ENCODE measurements at places on chromosomes 4 and X.

DNA sequence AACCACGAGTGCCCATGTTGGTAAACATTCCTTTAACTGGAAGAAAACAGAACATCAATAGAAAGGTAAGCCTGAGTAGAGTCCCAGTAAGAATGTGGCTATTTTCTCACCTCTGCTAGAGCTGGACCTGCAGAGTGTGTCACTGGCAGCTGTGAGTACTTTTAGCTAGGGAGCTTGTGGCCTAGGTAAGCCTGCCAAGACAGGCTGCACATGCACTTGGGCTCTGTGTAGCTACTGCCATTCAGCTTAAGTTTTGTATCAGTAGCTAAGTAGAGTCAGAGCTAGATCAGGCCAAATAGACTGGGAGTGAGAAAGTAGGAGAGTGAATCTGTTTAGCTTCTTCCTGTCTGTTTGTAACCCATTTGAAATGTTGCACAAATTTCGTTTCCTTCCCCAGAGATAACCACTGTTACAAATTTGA is 35.3 kb downstream of the RBPJ start:
- no peak for DNase-seq
- H3K4me1 ChIP-seq = peaks cover 9% of the 10 kb centered on the region
- no peaks in the 10 kb centered on the region for H3K27me3 ChIP-seq
- no peak overlapping the region for H3K4me3 ChIP-seq
- no peak overlapping the region for H3K27ac ChIP-seq
- H3K36me3 ChIP-seq = no peaks in the 10 kb centered on the region

DNA sequence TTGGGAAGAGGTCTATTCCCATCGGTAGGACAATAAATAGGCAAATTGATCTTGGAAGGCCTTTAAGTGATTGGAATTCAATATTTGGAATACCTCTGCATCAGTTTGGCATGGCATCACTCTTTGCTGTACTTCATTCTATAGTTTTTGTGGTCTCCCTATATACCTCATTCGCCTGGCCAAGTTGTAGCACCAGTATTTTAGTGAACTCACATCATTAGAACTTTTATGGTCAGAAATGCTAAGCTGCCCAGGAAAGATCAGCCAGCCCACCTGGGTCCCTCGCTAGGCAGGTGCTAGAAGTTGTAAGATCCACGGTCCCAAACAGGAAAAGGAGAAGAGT is 40.3 kb downstream of the ZCCHC13 start:
- H3K27me3 ChIP-seq = no peaks in the 10 kb centered on the region
- no peak for DNase-seq
- H3K36me3 ChIP-seq = no peaks in the 10 kb centered on the region
- no peaks in the 10 kb centered on the region for H3K4me1 ChIP-seq

GRCh38 chrX:52830551-52830950 is 19.5 kb downstream of the XAGE5 start:
- DNase-seq = no peak
- H3K36me3 ChIP-seq = no peaks in the 10 kb centered on the region
- no peaks in the 10 kb centered on the region for H3K4me1 ChIP-seq
- H3K27ac ChIP-seq = no peak overlapping the region

DNA sequence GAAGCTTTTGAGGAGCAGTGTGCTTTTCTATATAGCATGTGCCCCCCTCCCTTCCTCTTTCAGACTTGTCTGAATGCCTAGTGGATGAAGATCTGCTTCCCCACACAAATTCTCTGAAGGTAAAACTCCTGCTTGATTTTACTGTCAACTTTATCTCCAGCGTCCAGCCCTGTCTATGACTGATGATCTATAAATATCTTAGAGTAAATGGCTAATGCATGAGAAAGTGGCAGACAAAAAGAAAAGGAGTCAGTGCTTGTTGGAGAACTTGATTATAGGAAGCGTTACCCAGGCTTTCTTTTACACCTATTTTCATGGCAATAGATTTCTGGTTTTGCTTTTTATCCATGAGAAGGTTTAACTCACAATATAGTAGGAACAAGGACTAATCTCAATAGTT is 168.3 kb upstream of the HS3ST1 start:
- H3K4me3 ChIP-seq = no peak overlapping the region
- H3K27ac ChIP-seq = no peak overlapping the region
- DNase-seq = no peak
- no peaks in the 10 kb centered on the region for H3K4me1 ChIP-seq
- H3K36me3 ChIP-seq = no peaks in the 10 kb centered on the region
- no peaks in the 10 kb centered on the region for H3K27me3 ChIP-seq

GRCh38 chr4:57329279-57329678 is 219.1 kb upstream of the IGFBP7 start:
- H3K36me3 ChIP-seq = no peaks in the 10 kb centered on the region
- no peaks in the 10 kb centered on the region for H3K4me1 ChIP-seq
- H3K27me3 ChIP-seq = no peaks in the 10 kb centered on the region
- DNase-seq = no peak
- no peak overlapping the region for H3K4me3 ChIP-seq

DNA sequence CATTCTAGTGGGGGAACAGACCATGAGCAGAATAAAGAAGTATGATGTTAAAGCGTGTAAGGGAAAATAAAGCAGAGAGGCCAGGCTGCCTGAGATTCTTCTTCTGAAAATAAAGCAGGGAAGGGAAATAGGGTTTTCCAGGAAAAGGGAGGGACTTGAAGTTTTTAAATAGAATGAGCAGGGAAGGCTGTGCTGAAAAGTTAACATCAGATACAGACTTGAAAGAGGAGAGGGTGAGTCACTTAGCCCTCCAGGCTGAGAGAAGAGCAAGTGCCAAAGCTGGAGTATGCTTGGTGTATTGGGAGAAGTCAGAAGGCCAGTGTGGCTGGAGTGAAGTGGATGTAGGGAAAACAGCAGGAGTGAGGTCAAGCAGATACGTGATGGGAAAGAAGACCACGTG is 10.0 kb upstream of the PLK4 start:
- no peak for DNase-seq
- H3K27ac ChIP-seq = no peak overlapping the region
- H3K4me1 ChIP-seq = peaks cover 12% of the 10 kb centered on the region
- H3K36me3 ChIP-seq = no peaks in the 10 kb centered on the region
- no peak overlapping the region for H3K4me3 ChIP-seq
- H3K27me3 ChIP-seq = no peaks in the 10 kb centered on the region

GRCh38 chr4:65392488-65392887 is 277.8 kb downstream of the EPHA5 start:
- DNase-seq = no peak
- no peak overlapping the region for H3K4me3 ChIP-seq
- H3K27ac ChIP-seq = no peak overlapping the region
- no peaks in the 10 kb centered on the region for H3K4me1 ChIP-seq
- no peaks in the 10 kb centered on the region for H3K27me3 ChIP-seq
- H3K36me3 ChIP-seq = no peaks in the 10 kb centered on the region

GRCh38 chr4:81531410-81531809 is 59.7 kb upstream of the RASGEF1B start:
- H3K4me3 ChIP-seq = no peak overlapping the region
- DNase-seq = no peak
- H3K4me1 ChIP-seq = no peaks in the 10 kb centered on the region

- peaks cover 5% of the 10 kb centered on the region for H3K4me1 ChIP-seq
- DNase-seq = no peak
- H3K4me3 ChIP-seq = no peak overlapping the region
- H3K36me3 ChIP-seq = no peaks in the 10 kb centered on the region
- H3K27me3 ChIP-seq = no peaks in the 10 kb centered on the region
Measured at GRCh38 chrX:70480660-70481018, 36.0 kb downstream of the DLG3 start.

- H3K4me3 ChIP-seq = no peak overlapping the region
- H3K4me1 ChIP-seq = no peaks in the 10 kb centered on the region
- no peak for DNase-seq
- H3K27ac ChIP-seq = no peak overlapping the region
Measured at GRCh38 chr4:138047290-138047689, 194.9 kb downstream of the SLC7A11 start.
